ENCODE measurements at places on chromosomes 12 and 14.

DNA sequence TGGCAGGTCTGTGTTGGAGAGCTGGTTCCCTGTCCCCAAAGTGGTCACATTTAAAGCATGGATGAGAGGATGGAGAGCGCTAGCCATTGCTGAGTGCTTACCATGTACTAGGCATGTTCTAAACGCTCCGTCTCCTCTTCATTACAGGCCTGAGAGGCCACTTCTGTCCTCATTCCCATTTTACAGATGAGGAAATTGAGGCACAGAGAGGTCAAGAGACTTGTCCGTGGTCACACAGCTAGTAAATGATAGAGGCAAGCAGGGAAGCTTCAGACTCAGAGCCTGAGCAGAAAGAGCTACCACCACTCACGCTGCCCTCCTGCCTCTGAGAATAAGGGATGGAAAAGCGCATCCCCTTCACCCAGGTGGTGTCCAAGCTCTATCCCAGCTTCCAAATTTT, 64.3 kb downstream of the SLC25A47 start:
- no peak for DNase-seq

- DNase-seq = no peak
Measured at GRCh38 chr14:36423430-36423829, 96.6 kb downstream of the NKX2-1 start.

DNA sequence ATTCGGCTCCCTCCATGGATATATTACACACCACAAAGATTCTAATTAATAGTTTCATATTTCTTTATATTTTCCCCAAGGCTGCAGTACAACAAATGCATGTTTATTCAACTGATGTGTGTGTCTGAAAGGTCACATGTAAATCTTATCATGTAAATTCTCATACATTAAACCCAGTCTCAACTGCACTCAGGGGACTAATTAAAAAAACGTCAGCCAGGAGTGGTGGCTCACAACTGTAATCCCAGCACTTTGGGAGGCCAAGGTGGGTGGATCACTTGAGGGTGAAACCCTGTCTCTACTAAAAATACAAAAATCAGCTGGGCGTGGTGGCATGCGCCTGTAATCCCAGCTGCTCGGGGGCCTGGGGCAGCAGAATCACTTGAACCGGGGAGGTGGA, 67.8 kb downstream of the MAP3K9 start:
- DNase-seq = no peak

- no peak for DNase-seq
Measured at GRCh38 chr12:102479099-102479885, 1.1 kb downstream of the IGF1 start.

- DNase-seq = no peak
Measured at GRCh38 chr12:95634622-95635621, 83.6 kb upstream of the USP44 start.

DNA sequence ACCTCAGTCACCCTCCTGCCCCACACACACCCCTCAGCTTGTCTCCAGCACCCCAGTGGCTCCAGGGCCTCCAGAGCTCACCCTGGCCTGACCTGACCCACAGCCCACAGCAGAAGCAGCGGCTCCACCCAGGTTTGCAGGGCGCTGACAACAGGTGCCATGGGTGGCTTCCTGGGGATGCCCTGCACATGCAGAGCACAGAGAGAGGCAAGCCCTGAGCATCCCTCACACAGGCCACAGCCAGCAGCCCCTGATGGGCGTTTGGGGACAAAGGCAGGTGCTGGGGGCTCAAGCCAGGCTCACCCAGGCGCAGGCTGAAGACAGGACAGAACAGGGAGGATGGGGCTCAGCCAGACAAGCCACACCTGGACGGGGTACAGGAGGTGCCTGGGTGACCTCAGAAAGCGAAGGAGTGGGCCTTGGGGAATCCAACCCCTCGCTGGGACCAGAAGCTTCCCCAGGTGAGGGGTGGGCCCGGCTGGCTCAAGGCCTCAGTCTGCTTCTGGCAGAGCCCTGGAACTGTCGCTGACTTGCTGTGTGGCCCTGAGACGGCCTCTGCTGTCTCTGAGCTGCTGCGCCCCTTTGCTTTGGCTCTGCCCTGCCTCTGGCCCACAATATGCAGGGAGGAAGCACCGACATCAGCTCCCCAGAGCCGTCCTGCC, 10.6 kb downstream of the ARL6IP4 start:
- no peak for DNase-seq

DNA sequence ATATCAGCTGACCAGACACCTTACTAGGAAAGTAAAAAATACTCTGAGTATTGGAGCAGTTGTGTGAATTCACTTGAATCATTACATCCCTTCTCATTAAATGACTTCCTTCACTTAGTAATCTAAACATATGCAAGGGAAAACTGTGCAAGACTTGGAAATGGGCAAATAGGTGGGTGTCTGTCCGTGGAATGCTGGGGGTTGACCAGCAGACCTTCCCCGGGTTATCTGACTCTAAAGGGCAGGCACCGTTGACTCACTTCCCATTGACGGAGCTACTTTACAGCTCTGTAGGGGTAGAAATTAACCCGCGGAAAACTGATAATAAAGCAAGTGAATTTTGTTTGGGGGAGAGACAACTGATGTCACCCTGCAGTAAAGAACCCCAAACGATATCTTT, 199.3 kb downstream of the TTC7B start:
- DNase-seq = no peak

DNA sequence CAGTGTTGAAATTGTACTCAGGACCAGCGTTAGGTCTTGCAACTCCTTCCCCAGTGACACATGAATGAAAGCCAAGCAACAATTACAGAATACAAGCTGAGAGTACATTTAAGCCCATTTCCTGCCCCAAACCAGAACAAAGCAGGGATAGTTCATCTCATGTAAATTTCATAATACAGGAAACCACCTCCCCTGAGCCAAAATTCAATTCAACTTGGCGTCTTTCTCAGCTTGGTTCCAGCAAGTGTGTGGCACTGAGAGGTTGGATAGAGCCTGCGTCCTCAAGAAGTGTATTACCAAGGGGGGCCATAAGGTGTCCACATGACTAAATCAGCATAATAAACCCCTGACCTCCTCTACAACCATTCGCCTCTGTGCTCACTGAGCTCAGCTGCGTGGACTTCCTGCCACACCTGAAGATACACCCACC, 278.9 kb upstream of the CRY1 start:
- DNase-seq = no peak

- no peak for DNase-seq
Measured at GRCh38 chr14:91029456-91030217, 30.8 kb downstream of the RPS6KA5 start.

GRCh38 chr12:65867394-65867793, 43.1 kb downstream of the HMGA2 start:
- DNase-seq = peak; percentile 80

GRCh38 chr14:90585106-90585505, 188.3 kb downstream of the CALM1 start:
- DNase-seq = no peak

DNA sequence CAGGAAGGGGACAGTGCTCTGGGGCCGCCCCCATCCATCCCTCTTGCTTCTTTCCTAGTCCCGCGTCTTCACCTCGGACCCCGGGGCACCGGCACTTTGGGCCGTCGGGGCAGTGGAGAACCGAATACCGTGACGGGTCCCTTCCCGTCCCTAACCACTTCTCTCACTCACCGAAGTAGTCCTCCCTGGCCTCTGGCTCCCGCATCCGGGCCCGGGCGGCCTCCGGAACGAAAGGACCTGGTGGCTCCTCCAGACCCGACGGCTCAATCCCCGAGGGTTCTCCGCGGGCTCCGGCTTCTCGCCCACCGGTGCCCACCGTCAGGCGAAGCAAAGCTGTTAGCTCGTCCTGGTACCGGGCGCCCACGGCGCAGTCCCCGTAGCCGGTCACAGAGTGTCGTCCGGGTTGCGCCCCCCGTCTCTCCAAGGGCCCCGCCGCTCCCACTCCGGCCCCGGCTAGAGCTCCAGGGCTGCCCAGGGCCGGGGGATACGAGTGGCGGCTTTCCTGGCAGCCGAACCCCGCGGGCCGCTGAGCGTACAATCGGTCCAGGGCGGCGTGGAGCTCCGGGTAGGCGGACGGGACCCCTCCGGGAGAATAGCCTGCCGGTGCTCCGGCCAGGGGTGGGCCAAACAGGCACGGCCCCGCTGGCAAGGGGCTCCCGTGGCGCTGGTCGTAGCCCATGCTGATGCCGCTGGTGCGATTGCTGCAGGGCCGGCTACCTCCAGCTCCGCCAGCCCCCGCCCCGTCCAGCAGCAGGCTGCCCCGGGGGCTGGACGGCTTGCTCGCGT, 1.1 kb downstream of the AJUBA start:
- no peak for DNase-seq

DNA sequence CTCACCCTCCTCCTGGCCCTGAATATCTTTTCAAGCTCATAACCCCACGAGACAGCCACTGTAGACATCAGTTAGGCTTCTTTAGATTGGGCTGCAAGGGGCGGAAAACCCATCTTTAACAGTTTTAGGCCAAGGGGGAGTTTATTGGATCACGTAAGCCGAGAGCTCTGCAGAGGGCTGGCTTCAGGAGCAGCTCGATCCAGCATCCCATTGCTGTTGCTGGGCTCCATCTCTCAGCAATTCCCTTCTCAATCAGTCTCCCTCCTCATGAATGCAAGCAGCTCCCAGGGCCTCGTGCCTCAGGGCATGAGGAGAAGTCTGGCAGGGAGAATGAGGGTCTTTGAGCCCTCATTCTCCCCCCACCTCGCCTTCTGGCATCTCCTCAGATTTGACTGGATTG, 59.4 kb downstream of the ADGRD1 start:
- no peak for DNase-seq

DNA sequence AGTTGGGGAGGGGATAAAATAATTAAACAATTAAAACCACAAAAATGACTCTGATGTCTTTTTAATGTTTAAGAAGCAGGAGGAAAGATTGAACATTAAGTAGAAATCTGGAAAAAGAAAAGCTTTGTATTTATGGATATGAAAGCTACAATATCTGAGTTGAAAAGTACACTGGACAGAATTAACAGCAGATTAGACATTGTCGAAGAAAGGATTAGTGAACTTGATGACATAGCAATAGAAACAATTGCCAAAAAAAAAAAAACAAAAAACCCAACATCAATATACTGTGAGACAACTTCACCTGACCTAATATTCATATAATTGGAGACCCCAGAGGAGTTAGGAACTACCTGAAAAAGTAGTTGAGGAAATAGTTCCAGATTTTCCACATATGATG, 289.5 kb upstream of the RGS6 start:
- DNase-seq = no peak

DNA sequence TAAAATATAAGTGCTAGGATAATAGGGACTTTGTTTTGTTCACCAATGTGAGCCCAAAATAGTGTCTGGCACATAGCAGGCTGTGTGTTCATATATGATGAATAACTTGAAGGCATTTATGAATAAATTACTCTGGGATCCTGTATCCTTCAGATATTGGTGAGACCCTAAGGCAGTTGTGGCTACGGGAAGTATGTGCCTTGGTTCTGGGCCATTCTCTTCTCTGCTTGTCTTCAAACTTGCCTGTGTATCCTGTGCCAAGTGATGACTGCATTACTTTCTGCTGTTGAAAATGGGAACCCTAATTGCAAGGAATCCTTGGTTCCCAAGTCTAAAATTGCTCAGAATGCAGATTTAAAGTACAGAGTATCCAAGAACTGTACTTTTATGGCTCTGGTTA, 67.6 kb upstream of the KTN1 start:
- DNase-seq = no peak

- DNase-seq = no peak
Measured at GRCh38 chr14:35369701-35370191, 34.8 kb downstream of the NFKBIA start.

DNA sequence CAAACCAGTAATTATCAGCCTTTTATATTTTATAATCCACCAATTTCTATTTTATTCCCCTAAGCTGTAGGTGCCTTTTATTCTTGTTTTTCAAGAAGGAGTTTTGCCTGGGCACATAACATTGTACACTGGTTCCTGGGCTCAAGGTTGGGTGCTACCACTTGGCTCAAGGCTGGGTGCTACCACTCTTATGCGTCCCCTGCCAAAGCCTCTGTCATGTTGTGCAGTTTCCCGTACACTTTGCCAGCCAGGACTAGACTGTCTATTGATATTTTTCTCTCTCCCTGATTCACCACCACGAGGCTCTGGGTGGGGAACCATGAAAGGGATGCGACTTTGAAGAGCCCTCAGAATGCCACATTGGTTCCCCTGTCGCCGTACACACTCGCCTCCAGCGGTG, 52.5 kb upstream of the VASH1 start:
- no peak for DNase-seq

DNA sequence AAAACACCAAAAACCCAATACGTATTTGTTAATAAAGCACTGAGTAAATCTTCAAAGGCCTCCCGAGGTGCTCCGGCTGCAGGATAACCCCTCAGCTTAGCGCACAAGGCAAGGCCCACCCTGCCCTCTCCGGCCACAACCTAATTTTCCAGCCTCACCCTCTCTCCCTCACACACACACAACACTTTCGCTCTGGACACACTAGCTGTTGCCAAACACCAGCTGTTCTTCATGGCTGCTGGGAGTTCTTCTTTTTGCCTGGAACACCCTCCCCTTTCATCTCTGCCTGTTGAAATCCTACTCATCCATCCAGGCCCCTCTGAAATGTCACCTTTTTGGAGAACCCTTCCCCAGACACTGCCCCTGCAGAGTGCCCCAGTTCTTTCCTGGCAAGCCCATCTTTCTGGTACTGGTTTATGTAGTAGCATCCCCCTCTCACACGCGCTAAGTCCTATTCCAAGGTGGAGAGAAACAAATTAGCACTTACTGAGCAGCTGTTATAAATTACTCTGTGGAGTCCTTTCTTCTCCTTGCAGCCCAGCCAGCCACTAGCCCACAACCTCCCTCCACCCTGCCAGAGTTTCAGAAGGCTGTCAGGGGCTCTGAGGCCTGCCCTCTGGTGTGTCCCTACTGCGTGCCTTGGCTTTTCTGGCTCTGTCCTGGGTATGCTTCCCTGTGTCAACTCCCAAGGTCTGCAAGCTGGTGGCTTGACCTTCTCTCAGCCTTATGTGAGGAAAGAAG, 805 bp upstream of the CRACR2A start:
- DNase-seq = no peak

- DNase-seq = no peak
Measured at GRCh38 chr14:91693346-91693745, 38.5 kb downstream of the CATSPERB start.

DNA sequence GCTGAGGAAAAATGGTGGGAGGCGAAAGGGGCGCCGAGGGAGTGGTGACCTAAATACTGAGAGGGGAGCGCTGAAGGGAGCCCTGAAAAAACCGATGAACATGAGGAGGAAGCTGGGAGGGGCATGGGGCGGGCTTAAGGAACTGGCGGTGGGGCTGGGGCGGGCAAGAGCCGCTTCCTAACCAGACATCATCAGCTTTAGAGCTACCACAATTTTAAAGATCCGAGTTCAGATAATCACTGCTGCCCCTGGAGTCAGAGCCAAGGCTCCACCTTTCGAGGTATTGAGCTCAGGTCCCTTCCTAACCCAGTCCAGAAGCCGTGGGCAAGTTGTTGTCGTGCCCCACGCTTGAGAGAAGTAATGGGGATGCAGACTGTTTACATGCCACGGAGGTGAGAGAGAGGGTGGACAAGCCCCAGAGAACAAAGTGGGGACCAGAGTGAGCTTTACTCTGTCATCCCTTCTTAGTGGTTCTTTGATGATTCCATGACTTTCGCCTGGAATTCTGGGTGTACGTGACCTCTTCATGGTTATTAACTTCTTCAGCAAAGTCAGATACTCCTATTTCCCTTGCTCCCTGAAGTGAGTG, 393 bp downstream of the ORMDL2 start:
- DNase-seq = no peak
